AG04450 (cell line): ENCODE measurements at places on chromosomes 11 and 22. TPM values are rescaled to one million over a fixed set of nuclear protein-coding genes. Genes with fewer than 3 reads are reported as not detected.

DNA sequence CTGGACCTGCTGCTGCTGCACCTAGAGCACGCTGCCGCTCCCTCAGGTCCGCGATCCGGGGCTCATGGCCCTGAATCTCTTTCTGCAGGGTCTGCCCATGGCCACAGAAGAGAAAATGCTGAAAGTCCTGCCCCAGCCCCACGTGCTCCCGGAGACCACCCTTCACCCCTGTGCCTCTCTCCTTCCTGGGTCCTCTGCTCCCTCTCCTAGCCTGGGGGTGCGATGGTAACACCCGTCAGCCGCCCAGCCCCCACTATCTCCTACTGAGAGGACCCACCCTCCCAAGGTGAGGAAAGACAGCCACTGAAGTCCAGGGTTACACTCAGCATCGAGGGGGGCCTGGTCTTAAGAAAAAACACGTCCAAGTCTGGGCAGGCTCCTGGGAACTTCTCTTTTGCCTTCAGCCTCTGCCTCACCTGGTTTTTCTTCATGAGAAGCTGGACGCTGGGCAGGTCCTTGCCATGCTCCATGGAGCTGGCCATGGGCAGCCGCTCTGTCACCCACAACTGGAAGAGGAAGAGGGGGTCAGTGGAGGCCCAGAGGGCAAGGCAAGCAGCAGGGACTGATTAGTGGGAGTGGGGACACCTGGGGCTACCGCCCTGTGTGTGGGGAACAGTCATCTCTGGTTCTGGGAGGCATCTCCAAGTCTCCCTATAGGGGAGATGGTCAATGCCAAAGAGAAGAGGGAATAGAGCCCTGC lies 15.8 kb upstream of the RBM4B start:
- no peak for DNase-seq

DNA sequence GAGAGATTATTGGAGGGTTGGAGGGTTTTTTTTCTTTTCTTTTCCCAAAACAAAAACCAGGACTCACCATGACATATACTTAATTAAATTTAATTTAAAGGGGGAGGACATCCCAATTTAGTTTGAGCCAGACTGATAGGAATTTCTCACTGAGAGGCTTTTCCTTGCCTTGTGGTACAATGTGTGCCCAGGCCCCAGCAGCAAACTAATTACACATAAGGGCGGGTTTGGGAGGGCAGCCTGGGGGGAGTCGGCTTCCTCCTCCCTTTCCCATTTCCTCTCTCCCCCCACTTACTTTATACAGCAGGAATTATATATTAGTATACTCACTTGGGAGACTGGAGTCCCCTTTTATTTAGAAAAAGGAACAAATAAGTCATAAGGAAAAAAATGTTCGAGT lies 2.9 kb downstream of the TEAD1 start:
- DNase-seq, result no peak

- DNase-seq, result no peak
Observed at GRCh38 chr11:59846556-59846955, 1.3 kb upstream of the CBLIF start.

DNA sequence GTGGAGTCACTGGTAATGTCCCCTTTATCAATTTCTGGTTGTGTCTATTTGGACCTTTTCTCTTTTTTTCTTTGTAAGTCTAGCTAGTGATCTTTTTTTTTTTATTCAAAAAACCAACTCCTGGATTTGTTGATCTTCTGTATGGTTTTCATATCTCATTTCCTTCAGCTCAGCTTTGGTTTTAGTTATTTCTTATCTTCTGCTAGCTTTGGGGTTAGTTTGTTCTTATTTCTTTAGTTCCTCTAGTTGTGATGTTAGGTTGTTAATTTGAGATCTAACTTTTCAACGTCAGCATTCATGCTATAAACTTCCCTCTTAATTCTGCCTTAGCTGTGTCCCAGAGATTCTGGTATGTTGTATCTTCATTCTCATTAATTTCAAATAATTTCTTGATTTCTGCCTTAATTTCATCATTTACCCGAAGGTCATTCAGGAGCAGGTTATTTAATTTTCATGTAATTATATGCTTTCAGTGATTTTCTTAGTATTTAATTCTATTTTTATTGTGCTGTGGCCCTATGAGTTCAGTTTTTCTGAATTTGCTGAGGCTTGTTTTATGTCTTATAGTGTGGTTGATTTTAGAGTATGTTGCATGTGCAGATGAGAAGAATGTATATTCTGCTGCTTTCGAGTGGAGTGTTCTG lies 29.0 kb downstream of the PI4KA start:
- DNase-seq, result no peak

DNA sequence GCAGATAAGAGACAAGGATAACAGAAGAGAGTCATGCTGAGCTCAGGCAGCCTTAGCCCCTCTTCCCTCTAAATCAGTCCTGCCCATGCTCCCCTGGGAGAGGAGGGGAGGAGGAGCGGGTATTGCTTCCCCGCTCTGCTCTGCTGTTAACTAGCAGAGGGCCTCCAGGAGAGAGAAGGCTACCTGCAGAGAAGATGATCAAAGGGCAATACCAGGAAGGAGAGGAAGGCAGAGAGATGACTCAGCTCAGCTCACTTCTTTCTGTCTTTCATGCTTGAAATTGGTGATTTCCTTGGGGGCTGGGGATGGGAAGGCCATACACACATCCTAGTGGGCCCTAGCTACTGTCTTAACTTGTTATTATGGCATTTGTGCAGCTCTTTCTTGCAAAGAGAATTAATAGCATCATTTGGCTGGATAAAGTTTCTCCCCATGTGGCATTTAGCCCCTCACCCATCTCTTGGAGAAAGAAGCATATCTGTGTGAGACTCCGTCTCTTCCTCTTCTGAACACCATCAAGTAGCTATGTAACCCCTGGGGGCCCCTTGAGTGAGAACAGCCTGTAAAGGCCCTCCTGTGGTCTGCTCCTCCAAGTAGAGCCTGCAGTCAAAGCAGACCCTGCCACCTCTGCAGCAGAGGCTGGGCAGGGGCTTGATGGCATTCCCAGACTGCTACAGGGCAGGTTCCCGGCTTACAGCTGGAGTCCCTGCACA lies 33.4 kb upstream of the AMOTL1 start:
- no peak for DNase-seq

GRCh38 chr11:41404109-41404508 lies 55.3 kb downstream of the LRRC4C start:
- no peak for DNase-seq

The SYT8 gene
- polyA plus RNA-seq, result not detected in 2 replicates

The OR4A5 gene
- polyA plus RNA-seq, result not detected in 2 replicates

GRCh38 chr22:28174509-28174908 lies 255.5 kb upstream of the PITPNB start:
- DNase-seq, result no peak

The KCNJ4 gene
- polyA plus RNA-seq, result not detected in 2 replicates

GRCh38 chr11:94680426-94680825 lies 87.7 kb upstream of the AMOTL1 start:
- no peak for DNase-seq

DNA sequence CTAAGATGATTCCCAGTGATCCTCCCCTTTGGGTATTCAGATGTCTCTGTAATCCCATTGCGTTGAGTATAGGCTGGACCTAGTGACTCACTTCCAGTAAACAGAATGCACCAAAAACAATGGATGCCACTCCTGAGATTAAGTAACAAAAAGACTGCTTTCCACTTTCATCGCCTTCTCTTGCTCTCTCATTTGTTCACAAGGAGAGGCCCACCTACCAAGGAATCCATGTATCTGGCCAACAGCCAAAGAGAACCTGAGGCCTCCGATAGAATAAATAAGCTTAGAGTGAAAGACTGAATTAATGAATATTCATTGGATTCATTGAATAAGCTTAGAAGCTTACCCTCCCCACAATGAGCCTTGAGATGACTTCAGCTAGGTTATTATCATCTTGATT lies 454.6 kb downstream of the KCNA4 start:
- no peak for DNase-seq

- no peak for DNase-seq
Observed at GRCh38 chr11:69880041-69880825, 61.0 kb upstream of the FGF3 start.

DNA sequence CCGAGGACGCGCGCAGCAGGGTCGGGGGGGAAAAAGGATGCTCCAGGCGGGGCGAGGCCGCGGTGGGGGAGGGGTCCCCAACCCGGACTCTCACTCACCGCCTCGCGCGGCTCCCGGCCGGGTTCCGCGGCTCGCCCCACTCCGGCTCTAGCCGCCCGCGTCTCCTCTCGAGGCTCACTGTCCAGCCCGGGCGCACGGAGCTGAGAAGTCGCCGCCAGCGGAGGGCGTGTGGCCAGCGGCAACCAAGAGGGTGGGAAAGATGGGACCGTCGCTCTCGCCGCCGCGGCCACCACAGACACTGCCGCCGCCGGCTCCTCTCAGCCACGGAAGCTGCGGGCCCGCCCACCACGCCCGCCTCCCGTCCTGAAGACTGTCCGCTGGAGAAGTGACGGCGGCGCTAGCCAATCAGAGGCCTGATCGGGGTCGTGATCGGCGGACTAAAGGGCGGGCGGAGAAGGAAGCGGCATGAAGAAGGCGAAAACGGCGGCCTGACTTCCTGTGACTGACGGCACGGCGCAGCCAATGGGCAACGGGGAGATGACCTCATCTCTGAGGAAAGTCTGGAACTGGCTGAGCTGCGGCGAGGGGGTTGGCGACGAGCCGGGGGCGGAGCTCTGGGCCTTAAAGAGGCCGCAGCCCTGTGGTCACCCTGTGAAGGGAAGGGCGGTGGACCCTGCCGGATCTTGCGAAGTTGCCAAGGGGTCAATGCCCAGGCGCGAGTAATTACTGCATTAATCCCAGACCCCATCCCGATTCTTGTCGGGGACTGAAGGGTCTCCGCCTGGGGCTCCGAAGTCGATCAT lies at the start of gene MRTFA:
MRTFA (minus strand) TSS at position 340 of the 803 bp plus-strand sequence.
- peak; percentile 99 for DNase-seq

- peak; percentile 29 for DNase-seq
Observed at GRCh38 chr22:25110846-25111578, 88.6 kb upstream of the CRYBB3 start.

- no peak for DNase-seq
Observed at GRCh38 chr11:131690776-131691175, 320.4 kb downstream of the NTM start.

- no peak for DNase-seq
Observed at GRCh38 chr11:83158965-83159901, 2.3 kb downstream of the PCF11 start.

DNA sequence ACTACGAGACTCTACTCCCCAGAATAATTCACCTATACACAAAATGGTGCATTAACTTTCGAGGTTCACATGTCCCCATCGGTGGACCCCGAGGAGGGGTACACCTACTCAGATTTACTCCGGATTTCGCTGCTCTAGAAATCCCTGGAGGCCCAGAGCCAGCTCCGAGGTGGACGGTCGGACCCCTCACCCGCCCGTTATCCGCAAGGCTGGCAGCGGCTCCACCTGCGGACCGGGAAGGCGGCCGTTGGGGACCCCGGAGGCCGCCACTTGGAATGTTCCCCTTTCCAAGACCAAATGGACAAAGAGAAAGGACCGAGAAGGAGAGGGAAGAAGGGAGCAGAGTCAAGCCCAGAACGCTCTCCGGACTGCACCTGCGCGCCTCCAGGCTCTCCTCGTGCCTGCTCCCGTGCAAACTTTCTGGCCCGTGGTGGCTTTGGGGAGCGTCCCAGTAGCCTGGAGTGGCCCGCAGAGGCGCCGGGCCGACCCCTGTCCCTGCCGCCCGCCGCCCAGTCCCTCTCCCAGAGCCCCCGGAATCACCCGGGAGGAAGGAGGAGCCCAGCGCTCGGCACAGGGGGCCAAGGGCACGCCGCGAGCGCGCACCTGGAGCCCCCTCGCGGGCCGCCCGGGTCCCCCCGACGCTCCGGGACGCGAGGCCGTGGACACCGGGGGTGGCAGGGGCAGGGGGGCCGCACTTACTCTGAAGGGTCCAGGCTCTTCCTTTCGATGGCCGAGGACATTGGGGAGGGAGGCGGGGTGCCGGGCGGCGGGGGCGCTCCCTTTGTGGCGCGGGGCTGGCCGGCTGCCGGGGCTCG lies 23.0 kb downstream of the LMO2 start:
- DNase-seq, result no peak

- no peak for DNase-seq
Observed at GRCh38 chr11:11757909-11758308, 83.9 kb upstream of the USP47 start.

The GGT5 gene
- polyA plus RNA-seq, result 4.4 TPM in 2 replicates
